ENCODE measurements at places on chromosomes 16 and 17.

GRCh38 chr16:3949287-3949686 is 68.8 kb upstream of the CREBBP start:
- DNase-seq, result peak; percentile 56

DNA sequence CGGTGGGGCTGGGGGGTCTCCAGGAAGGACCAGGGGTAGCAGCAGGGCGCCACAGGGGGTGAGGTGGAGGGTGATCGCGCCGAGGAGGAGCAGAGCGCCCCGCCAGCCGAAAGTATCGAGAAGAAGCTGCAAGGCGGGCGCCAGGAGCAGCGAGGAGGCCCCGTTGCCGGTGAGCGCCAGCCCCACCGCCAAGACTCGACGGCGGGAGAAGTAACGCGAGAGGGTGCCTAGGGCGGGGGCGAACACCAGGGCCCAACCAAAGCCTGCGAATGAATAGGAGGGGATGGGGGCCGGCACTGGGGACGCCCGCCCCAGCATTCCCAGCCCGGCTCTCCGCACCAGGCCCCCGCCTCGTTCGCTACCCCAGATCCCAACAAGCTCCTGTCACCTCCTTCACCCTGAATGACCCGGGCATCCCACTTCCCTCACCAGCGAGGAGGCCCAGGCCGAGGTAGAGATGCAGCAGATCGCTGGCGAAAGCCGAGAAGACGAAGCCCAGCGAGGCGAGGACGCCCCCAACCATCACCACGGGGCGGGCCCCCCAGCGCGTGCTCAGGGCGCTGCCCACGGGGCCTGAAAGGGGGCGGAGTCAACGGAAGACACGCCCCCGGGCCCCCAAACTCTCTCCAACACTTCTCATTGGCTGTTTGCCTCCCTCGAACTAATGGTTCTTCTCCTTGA is 1.3 kb downstream of the SLC16A11 start:
- DNase-seq, result peak; percentile 54

GRCh38 chr17:70767102-70767701 is 597.9 kb downstream of the KCNJ2 start:
- DNase-seq, result no peak

DNA sequence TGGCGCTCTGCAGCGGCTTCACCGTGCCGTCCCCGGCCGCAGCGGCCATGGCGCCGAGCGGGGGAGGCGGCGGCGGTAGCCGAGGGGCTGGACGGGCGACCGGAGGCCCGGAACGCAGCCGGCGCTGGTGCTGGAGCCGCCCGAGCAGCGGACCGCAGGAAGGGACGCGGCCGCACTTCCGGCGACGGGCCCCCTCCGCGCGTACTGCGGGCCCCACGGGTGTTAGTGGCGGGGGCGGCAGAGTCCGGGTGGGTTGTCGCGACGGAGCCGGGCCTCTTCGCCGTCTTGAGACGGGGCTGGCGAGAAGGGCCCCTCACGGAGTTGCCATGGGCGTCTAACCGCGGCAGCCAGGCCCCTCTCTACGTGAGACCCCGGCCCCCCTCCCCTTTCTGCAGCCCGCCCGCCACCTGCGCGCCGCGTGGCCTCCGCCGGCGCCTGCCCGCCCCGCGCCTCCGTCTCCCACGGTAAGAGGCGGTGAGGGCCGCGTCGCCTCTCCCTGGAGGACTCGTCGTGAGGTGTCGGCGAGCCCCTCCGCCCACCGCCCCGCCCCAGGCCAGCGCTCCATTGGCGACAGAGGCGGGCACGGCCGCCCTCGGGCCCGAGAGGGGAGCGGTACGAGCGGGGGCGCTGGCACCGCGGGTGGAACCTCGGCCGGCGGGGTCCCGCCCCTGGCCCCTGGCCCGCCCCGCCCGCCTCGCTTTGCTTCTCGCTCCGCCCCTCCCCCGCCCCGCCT is at the start of the genes VPS9D1 and ZNF276:
Gene VPS9D1, minus strand, starts transcription at position 86 of the 733 bp plus-strand sequence. Its CDS starts 37 bp downstream, at position 49.
Gene ZNF276, plus strand, starts transcription at position 725 of the 733 bp plus-strand sequence. CDS start 104 bp downstream, outside the sequence.
- DNase-seq, result peak; percentile 93

DNA sequence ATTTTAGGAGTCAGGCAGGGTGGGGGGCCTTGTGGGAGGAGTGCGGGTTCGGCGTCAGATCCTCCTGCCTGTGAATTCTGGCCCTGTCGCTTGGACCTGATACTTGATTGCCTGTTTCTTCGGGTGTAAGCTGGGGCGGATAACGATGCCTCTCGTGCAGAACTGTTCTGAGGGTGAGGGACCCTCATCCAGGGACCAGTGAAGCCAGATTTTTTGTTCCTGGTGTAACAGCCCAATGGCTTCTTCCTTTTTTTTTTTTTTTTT is 1.3 kb downstream of the TBCD start:
- no peak for DNase-seq

DNA sequence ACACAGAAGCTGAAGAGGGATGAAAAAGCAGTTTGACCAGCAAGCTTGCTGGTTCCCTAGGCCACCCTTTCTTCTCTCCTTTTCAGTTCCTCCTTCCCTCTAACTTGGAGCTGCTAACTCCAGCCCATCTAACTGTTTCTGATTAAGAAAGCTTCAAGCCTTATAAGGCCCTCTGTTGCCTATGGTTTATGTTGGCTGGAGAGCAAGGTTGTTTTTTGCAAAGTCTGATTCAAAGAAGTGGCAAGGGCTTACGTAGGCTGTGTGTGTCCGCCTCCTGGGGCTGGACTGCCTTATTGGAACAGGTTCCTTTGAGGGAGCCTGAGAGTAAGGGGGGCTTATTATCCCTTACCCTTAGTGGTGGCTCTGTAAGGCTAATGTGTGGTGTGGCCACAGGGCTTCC is 7.1 kb downstream of the AKAP1 start:
- DNase-seq, result no peak

DNA sequence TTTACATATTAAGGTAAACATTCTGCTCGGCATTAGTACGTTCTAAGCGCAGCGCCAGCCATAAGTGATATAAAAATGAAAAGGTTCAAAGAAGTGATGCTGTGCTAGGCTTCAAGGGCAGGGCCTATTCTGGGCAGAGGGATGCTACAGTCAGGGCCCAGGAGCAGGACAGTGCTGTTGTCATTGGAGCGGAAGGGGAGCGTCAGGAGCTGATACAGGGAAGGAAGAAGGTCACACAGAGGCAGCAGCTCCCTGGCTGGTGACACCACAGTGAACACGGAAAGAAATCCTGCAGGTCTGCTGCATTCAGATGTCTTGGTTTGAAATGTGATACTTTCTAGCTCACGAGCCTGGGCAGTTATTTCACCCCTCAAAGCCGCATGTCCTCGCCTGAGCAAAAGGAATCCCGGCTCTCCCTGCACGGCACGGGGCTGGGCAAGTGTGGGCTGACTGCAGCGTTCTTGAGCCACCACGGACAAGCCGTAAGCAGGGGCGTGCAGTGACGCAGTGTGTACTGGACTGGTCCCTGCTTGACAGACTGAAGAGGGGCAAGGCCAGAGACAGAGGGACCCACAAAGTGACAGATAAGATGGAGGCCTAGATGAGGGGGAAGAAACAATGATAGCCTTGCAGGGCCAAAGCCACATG is 41.1 kb downstream of the ZCCHC14 start:
- no peak for DNase-seq

GRCh38 chr17:78789663-78790181 is 7.6 kb upstream of the CYTH1 start:
- peak; percentile 95 for DNase-seq

DNA sequence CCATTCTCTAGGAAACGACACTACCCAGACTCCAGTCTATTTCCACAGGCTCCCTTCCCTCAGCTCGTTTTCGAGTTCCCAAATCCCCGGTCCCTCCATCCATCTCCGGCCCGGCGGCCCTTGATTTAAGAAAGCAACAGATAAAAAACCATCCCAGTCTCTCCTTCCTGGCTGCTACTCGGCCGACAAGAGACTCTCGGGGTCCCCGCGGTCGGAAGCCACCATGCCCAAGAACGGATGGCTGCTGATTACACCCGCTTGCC is 182 bp downstream of the RPL26 start:
- DNase-seq, result no peak

GRCh38 chr17:55363033-55363432 is 58.6 kb downstream of the MMD start:
- no peak for DNase-seq

GRCh38 chr16:31532896-31533295 is 5.2 kb downstream of the AHSP start:
- no peak for DNase-seq

DNA sequence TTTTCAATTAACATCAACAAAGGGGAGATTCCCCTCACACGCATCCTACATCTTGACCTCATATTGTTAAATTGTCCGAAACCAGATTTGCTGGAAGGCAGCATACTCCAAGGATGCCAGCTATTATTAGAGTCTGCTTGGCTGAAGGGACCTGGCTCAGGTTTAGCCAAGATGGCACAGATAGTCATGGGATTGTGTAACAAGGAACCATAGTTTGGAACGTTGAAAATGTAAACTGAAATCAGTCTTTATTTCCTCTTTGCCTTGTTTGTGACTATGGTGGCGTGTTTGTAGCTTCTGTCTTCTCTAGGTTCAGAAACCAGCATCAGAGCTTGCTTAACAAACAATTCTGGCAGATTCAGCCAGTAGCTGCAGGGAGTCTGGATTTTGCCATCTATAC is 5.9 kb downstream of the ARSG start:
- no peak for DNase-seq

- DNase-seq, result no peak
Measured at GRCh38 chr17:17151055-17151454, 55.1 kb downstream of the PLD6 start.

- DNase-seq, result no peak
Measured at GRCh38 chr16:11551842-11552241, 34.9 kb downstream of the LITAF start.

DNA sequence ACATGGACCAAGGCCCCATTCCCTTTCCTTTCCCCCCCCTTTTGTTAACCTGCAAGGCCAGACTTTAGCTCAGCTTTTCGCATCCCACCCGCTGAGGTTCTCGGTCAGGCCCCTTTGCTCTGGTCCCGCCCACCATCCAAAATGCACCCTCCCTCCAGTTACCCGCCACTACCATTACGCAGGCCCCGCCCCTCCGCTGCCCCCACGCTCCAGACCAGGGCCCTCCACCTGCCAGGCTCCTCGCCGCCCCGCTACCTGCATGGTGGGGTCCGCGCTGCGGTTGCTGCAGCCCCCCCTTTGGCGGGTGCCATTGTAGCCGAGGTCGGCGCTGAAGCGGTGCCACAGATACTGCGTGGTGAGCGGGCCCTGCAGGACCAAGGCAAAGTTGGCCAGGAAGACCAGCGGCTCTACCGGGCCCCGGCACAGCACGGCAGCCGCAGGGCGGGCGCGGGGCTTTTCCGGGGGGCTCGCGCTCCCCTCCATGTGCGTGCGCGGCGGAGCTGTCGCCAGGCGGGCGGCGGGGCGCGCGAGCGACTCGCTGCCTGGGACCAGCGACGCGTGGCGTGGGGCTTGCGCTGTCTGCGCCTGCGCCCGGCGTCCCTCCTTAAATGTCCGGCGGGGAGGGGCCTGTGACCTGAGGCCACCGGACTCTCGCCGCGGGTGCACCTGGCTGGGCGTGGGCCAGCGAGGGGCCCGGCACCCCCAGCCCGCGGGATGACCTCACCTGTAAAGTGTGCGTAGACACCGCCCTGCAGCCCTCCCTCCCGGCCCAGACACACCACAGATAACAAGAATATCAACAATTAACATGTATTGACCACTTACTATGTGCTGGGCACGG is at the start of gene SLC46A1:
Gene SLC46A1, minus strand, starts transcription at position 581 of the 841 bp plus-strand sequence. Its CDS starts 98 bp downstream, at position 483.
- peak; percentile 79 for DNase-seq

GRCh38 chr17:28968231-28968913 is 17.1 kb upstream of the PHF12 start:
- peak; percentile 55 for DNase-seq

DNA sequence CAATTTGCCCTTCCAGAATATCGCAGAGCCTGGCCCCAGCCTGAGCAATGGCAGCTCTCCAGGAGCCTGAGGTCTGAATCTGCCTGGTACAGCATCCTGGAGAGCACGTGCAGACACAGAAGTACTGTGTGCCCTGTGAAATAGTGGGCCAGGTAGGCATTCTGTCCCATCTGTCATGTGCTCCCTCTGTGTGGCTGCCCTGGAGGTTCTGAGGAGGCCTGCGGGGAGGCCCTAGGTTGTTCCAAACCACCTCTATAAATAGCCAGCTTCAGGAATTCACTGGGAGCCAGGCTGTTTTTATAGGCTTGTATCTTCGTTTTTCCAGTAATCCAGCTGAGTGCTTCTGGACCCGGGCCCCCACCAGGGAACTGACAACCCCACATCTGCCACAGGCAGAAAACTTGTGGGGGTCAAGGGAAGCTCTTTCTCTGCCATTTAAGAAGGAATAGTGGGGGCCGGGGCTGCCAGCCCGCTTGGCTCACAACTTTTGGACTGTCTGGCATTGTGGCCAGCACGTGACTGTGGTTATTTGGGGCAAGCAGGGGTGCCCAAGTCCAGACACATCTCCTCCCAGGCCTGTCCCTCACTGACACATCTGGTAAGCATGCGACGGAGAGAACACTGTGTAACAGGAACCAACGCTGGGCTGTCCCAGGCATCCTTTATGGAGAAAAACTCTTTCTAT is 356.3 kb upstream of the TNRC6C start:
- DNase-seq, result peak; percentile 81

DNA sequence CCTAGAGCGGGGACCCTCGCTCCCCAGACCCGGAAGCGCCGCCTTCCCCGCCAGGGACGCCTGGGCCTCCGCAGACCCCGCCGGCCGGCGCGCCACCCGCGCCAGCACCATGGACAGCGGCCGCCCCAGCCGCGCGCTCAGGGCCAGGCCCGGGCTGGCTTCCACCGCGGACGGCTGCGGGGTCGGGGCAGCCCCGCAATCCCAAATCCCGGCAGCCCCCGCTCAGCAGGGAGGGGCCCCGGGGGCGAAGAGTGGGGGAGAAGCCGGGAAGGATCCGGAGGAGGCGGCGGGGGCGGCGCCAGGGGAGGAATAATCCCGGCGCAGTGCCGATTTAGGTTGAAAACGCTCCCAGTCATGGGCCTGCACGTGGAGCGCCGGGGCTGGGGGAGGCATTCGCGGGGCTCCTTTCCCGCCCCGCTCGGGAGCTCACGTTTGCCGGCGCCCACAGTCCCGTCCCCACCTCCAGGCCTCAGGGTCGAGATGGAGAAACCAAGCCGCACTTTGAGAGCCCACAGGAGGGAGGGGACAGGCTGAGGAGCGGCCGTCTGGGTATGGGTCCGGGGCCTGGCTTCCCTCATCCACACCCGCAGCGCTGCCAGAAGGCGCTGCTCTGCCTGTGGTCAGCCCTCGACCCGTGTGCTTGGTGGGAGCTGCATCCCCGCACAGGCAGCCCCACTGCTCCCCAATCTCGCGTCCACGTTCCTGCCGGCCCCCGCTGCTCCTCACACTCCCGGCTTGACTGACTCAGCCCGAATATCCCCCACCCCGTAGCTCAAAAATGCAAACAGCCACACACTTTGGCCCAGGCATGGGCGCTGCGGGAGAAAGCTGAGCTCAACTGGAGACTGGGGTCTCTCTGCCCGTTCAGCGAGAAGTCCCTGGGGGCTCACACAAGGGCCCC is 4.7 kb downstream of the FBXL16 start:
- no peak for DNase-seq

DNA sequence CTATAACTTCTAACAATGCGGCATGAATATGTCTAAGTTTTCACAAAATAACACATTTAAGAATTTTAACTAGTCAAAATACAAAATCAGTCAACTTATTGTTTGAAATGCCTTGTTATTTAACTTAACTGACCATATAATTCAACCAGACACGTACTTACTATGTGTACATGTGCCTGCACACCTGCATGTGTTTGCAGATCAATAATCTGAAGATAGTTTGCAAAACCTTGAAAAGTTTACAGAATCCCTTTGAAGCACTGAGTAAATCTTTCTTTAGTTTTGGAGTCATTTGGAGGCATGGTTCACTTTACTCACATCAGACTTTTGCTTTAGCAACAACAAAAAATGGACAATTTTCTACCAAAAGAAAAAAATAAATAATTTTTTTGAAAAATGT is 363.8 kb downstream of the PMP22 start:
- DNase-seq, result no peak

GRCh38 chr16:31880322-31880979 is 6.8 kb downstream of the ZNF267 start:
- no peak for DNase-seq
